Stimulated activated CD8-positive, alpha-beta memory T cell treated with anti-CD3 and anti-CD28 coated beads, Interleukin-4, amount 100 ng/mL, for 1 hour (primary cell): ENCODE measurements at places on chromosomes 11 and 22.

GRCh38 chr11:104625246-104625645 lies 273.0 kb downstream of the CASP12 start:
- no peak for DNase-seq

- no peak for DNase-seq
Observed at GRCh38 chr11:130738611-130739010, 177.7 kb downstream of the SNX19 start.

DNA sequence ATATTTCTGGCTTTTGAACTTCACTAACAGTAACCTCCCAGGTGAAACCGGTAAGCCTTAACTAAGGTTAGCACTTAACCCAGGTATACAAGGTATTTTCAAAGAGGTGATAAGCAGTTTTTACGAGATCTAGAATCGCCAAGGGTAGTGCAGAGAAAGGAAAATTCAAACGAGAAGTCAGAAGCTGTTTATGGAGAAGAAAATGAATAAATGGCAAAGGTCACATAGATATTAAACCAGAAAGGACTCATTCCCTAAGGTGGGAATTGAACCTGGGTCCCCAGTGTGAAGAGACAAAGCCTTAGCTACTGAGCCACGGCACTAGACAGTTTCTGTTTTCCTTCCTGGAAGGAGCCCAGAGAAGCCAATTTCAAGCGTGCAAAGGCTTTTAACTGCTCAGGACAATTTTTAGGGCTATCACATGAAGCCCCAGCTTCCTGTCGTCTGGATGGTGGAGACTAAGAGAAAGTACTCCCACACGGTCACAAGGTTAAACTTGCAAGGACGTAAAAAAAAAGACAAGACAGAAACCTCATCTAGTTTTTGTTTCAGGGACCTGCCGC lies 5.7 kb upstream of the C1QTNF6 start:
- DNase-seq: no peak

GRCh38 chr11:79173615-79174014 lies 267.2 kb downstream of the TENM4 start:
- DNase-seq: no peak

DNA sequence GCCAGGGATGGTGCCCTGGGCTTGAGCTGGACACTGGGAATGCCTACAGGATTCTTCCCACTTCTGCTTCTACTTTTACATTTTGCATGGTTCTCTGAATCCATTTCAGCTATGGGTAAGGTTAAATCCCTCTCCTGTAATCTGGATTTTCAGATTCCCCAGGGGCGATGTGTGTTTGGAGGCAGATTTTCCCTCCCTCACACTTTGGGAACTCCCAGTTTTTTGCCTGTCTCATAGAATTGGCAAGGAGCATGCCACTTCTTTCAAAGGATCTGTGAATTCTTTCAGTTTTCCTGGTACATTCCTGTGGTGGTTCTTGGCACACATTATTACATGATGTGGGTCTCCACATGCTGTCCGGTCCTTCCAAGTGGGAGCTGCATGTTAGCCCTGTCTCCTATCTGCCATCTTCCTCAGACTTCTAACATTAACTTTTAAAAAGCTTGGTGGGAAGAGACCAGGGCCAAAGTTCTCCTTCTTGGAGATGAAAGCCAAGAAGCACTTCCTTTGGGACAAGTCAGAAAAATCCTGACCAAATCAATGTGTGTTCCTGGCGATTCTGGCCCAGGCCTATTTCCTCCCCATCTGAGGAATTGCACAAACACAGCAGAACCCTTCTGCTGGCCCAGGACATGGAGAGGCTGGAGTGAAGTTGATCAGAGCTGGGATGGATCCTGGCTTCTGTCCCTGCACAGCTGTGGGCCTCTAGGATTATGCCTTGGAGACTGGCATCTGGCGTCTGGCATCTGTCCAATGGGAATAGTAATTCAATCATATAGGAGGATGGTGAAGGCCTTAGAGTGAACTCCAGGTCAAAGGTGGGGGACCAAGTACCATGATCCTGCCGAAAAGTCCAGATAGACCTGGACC lies 5.4 kb upstream of the APOL2 start:
- no peak for DNase-seq

DNA sequence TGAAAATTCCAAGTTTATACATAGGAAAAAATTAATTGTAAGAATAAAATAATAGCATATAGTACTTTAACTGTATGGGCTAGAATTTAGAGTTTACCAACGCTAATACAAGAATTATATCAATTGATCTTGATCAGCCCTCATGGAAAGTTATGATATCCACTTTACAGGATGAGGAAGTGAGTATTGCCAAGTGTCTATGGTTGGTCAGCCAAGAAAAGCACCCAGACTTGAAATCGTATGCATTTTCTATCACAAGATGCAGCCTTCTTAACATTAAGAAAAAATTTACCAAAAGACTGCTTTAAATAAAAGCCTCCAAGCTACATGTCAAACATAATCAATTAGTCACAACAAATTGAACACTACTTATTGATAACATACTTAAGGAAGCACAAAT lies 53.0 kb downstream of the DDI1 start:
- DNase-seq: no peak

DNA sequence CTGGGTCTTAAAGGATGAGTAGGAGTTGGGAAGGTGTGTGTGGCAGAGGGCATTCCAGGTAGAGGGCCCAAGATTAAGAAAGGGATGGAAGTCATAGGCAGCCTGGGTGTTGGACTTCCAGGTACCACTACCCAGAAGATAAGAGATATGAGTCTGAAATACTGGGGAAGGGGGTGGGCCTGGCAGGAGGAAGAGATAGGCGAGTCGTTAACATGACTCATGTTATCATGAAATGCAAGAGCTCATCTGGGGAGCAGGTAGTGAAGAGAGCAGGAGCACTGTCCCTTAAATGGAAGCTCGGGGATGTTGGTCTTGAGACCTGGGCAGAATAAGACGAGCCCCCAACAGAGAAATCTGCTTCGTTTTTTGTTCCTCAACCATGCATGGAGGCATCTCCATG lies 10.2 kb downstream of the ZC3H7B start:
- DNase-seq: no peak

DNA sequence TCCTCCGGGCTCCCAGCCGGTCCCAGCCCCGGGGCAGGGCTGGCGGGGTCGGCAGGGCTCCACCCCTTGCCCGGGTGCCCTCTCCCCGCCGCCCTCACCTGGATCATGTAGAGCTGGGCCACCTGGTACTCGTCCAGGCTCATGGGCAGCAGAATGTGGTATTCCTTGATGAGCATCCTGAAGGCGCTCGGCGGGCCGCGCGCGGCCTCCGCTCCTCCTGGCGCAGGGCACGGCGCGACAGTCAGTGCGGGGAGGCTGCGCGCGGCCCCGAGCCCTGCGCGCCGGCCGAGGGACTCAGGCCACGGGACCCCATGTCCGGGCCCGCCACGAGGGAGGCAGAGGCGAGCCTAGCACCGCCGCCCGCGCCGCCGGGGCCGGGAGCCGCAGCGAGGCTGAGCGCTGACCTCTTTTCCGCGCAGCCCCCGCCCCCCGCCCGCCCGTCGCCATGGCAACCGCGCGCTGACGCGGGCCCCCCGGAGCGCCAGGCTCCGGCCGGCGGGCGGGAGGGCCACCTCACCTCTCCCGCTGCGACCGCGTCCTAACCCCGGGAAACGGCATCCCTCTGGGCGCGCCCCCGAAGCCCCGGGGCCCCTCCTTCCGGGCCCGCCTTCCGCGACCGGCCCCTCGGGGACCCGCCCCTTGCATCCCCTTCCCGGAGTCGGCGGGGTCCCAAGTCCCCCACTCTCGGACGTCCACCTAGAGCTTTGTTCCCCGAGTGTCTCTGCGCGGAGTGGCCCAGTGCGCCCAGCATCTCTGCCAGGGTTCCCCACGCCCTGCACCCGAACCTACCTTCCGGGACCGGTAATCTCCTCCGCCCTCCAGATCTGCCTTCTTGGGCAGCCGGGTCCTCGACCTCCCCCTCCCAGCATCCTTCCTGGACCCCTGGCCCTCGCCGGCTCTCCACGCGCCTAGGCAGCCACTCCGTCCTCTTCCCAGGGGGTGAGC lies 886 bp downstream of the PITPNM1 start:
- DNase-seq: no peak

DNA sequence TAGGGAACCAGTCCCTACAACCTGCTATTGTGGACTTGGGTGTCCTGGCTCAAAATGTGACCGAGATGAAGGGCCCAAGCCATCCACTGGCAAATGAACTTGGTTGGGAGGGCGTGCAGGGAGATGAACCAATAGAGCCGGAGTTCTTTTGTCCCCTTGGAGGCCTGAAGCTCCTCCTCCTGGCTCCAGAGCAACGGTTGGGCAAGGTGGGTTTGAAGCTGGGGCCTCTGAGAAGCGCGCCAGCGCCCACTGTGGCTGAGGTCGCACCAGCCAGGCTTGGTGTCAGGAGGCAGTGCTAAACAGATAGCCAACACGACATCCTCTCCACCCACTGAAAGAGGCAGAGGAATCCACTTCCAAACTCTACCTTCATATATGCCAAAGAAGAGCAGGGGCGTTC lies 36.0 kb upstream of the PACSIN2 start:
- no peak for DNase-seq

- DNase-seq: no peak
Observed at GRCh38 chr11:1382429-1382828, 7.3 kb upstream of the BRSK2 start.

DNA sequence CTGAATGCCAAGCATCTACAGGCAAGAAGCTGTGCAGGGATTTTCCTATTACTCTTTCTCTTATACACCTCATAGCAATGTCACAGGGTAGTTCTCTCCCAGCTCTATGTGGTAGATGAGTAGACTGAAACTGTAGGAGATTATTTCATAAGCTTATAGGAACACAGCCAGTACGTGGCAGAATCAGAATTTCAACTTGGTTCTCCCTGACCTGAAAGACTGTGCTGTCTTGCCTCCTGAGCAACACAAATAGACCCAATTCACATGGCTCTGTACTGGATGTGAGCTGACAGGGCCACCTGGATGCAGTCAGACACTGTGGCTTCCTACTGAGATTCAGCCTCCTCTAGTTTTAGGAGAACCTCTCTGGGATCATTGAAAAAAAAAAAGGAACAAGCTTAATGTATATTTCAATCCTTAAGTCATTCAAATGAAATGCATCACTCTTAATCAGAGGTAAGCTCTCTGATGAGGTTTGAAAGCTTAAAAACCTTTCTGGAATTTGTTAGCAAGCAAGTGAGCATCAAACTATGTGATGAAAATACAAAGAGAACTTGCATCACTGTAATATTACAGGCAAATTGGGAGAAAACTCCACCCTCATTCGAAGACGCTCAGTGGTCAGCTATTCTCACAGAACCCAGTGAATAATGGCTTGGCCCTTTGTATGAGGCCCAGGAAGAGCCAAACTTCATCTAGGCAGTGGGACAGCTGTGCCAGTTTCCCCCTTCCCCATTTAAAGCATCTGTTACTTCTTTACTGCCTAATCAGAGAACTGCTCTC lies 1039.3 kb downstream of the NTM start:
- DNase-seq: no peak

GRCh38 chr11:121586750-121587149 lies 134.0 kb upstream of the SORL1-AS1 start:
- DNase-seq: no peak

- DNase-seq: no peak
Observed at GRCh38 chr11:26095340-26095739, 236.6 kb upstream of the ANO3 start.

GRCh38 chr11:103970701-103971249 lies 65.7 kb upstream of the DDI1 start:
- no peak for DNase-seq

- DNase-seq: no peak
Observed at GRCh38 chr11:121661880-121662486, 209.2 kb upstream of the SORL1-AS1 start.

- DNase-seq: no peak
Observed at GRCh38 chr11:12029738-12030363, 21.4 kb upstream of the DKK3 start.

DNA sequence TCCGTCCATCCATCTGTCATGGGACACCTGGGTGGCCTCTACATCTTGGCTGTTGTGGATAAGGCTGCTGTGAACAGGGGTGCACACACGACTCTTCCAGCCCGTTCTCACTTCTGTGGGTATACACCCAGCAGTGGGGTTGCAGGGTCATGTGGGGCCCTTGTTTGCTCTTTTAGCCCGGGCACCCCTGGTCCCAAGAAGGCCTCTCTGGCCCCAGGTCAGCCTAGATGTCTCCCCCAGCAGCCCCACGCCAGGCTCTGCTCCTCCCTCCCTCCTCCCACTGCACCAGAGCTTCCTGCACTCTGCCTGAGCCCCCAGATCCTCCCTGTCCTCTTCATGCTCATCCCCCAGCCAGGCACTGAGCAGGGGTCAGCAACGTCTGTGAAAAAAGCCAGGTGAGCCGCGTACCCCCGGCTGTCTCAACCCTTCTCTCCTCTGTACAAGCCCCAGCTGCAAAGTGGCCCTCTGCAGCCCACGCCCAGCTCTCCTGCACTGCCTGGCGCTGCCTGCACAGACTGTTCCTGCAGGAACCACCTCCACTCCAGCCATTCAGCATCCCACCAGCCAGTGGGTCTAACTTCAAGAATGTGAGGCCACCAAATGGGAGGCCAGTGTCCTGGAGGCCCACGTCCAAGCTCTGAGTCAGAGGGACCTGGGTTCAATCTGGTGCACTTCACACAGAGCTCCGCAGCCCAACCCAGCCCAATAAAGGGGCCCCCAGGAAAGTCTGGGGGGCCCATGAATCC lies 1508.9 kb downstream of the BRD1 start:
- DNase-seq: no peak

GRCh38 chr11:132821014-132821413 lies 711.3 kb downstream of the OPCML start:
- no peak for DNase-seq

- DNase-seq: no peak
Observed at GRCh38 chr11:132050049-132050448, 679.6 kb downstream of the NTM start.

DNA sequence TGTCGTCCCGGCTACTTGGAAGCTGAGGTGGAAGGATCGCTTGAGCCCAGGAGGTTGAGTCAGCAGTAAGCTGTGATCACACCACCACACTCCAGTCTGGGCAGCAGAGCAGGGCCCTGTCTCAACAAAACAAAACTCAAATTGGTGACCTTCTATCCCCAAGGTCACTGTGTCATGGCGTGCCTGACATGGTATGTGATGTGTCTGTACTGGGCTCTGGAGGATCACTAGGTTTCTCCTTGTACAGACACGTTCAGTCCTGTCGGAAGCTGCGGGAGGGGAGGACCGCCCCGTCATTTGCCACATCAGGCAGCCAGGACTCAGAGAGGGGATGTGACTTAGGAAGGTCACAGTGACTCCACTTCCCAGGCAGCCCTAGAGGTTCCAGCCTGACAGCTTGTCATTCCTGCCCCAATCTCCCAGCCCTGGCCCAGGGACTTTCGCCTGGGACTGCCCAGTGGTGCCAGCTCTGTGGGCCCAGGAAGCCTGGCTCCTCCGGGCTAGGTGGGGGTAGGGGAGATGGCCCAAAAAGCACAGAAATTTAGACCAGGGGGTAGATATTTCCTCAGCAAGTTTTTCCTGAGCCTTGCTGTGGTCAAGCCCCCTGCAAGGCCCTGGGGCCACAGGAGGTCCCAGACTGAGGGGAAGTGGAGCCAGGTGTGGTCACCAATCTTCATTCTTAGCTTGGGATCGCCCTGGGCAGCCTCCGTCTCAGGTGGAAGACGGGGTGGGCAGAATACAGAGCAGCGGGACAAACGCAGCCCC lies 53.2 kb downstream of the TRIOBP start:
- DNase-seq: no peak

DNA sequence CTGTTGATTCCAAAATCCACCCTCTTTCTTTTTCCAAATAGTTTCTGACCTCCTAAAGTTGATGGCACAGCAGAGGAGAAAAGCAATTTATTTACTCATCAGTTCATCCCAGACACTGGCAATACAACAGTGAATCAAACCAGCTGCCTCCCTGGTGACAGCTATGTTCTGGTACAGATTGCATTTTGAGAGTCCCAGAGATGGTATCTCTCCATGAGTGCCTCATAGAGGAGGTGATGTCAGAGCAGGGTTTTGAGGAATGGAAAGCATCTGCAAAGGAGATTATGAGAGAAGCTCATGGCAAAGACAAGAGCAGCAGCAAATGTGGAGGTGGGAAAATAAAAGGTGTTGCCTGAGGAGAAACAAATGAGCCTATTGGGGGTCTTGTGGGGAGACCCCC lies 377.2 kb downstream of the MN1 start:
- DNase-seq: no peak
